ENCODE measurements at places on chromosomes 1 and 21. TPM values are rescaled to one million over a fixed set of nuclear protein-coding genes. Genes with fewer than 3 reads are reported as not detected.

CTTNBP2NL gene
- 16.3 TPM for total RNA-seq

HMGCS2 gene
- total RNA-seq = 43.6 TPM

DNA sequence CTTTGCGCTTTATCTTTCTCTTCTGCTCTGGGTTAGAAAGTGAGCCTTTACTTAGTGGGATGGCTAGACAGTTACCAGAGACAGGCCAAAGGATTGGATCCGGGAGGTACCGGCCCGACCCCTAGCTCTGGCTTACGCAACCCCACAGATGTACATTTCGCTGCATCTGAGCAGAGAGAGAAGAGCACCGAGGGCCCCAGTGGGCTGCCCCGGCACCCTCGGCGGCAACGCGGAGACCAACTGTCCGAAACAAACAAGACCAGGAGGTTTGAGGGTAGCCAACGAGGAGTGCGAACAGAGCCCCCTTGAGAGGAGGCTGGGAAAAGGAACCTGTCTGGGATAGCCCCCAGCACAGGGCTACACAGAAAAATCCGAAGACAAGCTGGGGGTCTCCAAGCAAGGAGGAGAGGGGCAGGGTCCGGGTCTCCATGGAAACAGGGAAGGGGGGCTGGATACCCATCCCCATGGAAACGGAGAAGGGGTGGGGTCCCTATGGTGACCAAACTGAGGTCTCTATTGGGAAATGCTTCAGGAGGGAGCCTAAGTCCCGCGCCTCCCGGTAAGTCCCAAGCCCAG, 373 bp downstream of the MTF1 start:
- DNase-seq = no peak

DNA sequence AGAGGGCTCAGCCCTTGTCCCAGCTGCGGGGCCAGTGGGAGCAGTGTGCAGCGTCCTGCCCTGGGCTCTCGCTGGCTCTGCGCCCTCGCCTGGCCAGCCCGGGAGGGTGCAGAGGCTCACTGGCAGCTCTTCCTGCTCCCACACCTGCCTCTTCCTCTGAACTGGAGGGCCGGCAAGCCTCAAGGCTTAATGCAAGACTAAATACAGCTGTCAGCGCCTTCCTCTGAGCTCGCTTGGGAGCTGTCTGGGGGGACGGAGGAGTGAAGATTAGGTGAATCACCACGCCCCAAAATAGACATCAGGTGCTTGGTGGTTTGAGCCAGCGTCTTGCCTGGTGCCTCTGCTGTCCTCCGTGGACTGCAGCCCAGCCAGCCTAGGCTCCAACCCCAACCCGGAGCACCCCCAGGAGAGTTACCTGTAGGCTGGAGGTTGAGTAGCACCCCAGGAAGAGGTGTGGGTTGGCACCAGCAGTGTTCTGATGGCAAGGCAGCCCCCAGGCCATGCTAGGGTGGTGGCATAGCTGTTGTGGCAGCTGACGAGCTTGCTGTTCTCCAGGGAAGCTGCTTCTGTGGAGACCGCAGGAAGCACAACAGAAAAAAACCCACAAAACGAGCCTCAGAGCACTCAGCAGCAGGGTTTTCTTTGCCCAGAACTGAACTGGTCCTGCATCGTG, 36.9 kb downstream of the UMODL1 start:
- peak; percentile 60 for DNase-seq

DNA sequence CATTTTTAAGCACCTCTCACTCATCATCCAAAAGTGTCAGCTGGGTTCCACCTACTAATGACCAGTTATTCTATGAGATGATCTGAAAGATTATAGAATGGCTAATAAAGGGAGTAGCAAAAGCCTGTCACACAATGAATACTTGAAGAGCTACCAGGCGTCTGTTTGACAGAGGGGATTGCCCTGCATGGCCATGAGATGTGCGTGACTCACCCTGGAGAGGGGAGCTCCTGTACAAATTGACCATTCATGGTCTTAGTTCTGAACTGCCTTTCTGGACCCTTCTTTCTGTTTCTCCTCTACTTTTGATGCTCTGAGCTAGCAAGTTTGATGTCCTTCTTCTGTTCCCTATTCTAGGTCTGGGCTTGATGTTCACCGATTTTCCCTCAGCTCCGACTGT, 85.2 kb upstream of the ABCD3 start:
- DNase-seq = no peak

DNA sequence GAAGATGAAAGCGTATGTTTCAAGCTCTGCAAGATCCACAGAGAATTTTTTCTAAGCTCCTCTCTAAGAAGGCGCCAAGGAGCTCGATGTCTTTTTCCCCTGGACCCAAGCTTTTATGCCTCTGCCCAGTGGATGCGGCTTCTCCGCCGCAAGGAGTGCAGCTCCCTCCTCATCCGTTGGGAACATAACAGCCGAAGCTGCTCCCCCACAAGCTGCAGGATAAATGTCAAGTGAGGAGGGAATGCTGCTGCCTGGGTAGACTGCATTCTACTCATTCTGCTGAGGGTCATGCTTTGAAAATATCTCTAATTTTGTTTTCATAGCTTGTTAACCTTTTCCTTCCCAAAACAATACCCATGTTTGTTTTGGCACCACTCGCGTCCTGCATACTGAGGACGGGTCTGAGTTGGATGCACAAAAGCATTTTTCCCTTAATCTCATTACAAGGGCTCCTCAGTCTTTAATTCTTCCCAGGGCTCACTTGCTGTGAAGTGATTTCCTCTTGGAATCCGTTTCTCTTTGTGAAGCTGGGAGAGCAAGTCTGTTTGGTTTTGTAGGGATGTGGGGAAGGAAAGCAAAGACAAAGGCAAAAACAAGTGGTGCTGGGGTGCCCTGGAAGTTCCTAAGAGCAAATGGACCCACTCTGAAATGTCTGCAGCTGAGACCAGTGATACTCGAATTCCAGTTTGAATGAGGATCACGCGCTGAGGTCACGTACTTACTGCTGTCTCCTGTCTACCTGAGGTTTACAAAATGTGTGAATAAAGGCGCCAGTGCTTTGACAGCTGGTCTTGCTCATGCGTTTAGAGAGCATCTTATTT, 134.0 kb upstream of the IRF2BP2 start:
- DNase-seq = no peak

- no peak for DNase-seq
Measured at GRCh38 chr1:226176870-226177269, 9.7 kb downstream of the ACBD3 start.

GRCh38 chr1:89573410-89573809, 48.8 kb downstream of the LRRC8B start:
- no peak for DNase-seq

DNA sequence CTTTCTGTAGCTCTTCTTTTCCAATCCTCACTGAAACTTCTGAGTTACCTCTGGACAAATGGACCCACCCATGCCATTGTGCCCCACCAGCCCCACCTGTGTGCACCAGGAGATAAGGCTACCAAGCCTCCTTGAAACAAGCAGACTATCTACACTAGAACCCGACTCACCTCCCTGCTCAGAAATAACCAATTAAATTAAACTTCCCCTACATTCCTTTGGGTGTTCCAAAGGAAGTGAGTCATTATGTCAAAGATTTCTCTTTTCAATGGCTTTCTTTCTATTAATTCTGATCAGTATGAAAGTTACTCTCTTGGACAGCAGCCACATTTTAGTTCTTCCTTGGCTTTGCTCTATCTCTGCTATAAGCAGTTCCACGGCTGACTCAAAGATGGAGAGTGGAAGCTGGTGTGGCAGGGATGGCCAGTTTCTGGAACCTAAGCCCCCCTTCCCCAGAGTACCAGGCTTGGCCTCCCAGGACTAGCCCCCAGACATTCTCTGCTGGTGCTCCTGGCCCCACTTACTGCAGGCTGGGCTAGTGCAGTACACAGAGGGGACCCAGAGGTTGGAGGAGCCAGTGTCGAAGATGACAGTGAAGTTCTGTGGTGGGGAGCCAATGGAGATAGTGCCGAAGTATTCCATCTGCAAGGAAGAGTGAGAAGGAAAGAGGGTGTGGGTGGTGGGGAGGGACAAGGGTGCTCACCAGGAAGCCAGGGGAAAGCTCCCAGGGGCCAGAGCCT, 1.9 kb downstream of the CTSE start:
- DNase-seq = no peak

- no peak for DNase-seq
Measured at GRCh38 chr1:229887043-229887822, 179.8 kb upstream of the GALNT2 start.

DNA sequence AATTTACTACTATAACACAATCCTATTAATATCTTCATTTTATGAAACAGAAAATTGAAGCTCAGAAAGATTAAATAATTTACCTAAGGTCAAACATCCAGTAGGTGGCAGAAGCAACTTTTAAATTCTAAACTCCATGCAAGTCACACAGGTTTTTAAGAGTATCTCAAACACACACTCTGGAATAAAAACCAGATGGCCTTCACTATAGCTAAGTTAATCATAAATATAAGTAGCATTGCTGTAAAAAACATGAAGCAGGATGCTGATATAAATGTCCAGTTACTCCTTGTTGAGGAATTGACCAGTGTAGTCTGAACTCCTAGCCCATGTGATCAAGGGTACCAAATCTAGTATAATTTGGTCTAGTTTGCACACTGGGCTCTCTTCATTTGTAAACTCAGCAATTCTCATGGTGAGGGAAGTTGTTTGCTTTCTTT, 9.4 kb upstream of the FMO3 start:
- no peak for DNase-seq

All from testis (tissue), 5 donors.